Glutamatergic neuron (in vitro differentiated cells): ENCODE measurements at places on chromosomes 7 and 10. TPM values are rescaled to one million over a fixed set of nuclear protein-coding genes. Genes with fewer than 3 reads are reported as not detected.

- DNase-seq: no peak
Observed at GRCh38 chr7:437329-438251, 82.1 kb downstream of the PDGFA start.

MBL2 gene
- not detected for total RNA-seq

- DNase-seq: no peak
Observed at GRCh38 chr10:103540722-103541121, 47.2 kb downstream of the NEURL1 start.

DNA sequence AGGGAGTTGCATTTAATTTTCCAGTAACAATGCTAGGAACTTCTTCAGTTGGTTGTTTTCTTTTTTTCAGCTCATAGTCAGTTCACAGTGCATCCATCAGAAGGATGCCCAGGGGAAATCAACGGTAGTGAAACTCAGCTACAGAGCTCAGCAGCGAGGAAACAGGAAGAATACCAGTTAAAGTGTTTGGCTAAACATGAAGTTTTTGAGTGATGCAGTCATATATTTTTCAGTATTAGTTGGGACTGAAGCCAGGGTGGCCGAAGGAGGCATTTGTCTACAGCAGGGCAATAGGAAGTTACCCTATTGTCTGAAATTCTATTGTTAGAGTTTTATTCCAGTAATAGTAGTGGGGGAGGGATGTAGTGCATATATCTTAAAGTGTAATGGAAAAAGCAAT, 45.3 kb upstream of the MALRD1 start:
- DNase-seq: no peak

SFMBT2 gene
- 9.1 TPM for total RNA-seq

ZNF25 gene
- 7.7 TPM for total RNA-seq

FAM25G gene
- not detected for total RNA-seq

DNA sequence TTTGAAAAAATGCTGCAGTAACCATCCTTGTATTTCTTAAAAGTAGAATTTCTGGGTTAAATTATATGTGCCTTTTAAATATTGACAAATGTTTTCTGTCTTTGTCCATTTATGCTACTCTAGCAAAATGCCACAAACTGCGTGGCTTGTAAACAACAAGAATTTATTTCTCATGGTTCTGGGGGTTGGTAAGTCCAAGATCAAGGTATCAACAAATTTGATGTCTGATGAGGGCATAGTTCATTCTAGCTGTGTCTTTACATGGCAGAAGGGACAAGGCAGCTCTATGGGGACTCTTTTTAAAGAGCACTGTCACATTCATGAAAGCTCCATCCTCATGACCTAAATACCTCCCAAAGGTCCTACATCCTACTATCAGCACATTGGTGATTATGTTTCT, 27.7 kb downstream of the ZNF277 start:
- no peak for DNase-seq

GRCh38 chr7:95804052-95804451, 31.7 kb downstream of the DYNC1I1 start:
- DNase-seq: no peak

CHST3 gene
- 0.83 TPM for total RNA-seq

CPA2 gene
- not detected for total RNA-seq

GRCh38 chr7:17530741-17531421, 232.4 kb downstream of the AHR start:
- no peak for DNase-seq

MYOZ1 gene
- 0.64 TPM for total RNA-seq

INSYN2A gene
- 1.7 TPM for total RNA-seq

NODAL gene
- not detected for total RNA-seq

DNA sequence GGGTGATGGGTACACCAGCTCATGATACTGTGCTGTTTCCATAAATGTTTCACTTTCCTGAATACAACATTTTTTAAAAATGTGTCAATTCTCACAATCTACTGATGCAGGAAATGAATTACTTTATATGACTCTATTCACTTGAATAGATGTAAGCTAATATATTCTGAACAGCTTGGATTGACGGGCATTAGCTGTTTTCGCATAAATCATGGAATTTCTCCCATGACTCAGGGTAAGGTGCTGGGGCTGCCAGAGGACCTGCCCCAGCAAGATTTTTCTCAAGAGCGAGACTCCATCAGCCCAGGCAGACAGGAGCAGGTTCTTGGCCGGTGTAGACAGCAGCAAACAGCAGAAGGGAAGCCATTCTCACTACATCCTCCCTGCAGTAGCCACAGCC, 107.1 kb downstream of the PFKFB3 start:
- DNase-seq: no peak

DNA sequence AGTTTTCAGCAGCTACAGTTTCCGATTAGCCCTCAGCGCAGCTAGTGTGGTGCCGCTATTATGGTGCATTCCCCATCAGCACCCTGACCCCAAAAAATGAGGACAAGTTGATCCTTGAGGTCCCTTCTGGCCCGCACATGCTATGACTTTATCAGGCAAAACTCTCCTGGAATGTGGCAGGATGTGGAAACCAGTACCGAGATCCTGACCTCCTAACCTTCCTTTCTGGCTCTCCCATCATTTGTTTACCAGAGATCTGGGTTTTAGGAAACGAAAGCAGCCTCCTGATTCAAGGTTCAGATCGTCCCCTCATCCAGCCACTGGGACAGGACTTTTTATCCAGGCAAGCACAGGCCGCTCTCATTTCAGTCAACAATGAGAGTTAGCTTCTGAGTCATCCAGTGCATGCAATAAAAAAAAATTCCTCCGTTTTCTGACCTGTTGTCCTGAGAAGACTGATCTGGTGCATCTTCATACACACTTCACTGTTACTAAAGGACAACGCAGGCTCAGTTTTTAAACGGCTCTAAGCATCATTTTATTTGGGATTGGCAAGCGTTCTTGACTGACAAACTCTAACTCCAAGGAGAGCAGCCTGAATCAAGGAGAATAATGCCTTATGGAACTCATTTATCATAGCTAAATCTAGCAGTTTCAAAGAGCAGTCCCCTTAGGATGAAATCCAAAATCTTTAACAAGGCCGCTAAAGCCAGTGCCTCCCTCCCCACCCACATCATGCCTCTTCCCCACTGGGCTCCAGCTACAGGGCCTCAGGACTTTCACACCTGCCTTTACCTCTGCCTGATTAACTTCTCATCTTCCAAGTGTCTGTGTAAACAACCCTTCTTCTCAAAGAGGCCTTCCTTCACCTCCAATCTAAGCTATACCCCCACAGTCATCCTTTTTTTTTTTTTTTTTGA, 17.1 kb downstream of the PDLIM1 start:
- no peak for DNase-seq

INMT gene
- total RNA-seq: 1.7 TPM

WEE2 gene
- not detected for total RNA-seq

BCAP29 gene
- 30.1 TPM for total RNA-seq

GRCh38 chr10:112360308-112361270, 13.3 kb upstream of the ACSL5 start:
- DNase-seq: no peak

ASB10 gene
- not detected for total RNA-seq

FBXL13 gene
- total RNA-seq: 1.1 TPM
